ENCODE measurements at places on chromosomes 1 and 21.

GRCh38 chr1:29687601-29688244 is 451.4 kb downstream of the PTPRU start:
- DNase-seq, result no peak

GRCh38 chr1:59561796-59562195 is 253.0 kb upstream of the HOOK1 start:
- no peak for DNase-seq

DNA sequence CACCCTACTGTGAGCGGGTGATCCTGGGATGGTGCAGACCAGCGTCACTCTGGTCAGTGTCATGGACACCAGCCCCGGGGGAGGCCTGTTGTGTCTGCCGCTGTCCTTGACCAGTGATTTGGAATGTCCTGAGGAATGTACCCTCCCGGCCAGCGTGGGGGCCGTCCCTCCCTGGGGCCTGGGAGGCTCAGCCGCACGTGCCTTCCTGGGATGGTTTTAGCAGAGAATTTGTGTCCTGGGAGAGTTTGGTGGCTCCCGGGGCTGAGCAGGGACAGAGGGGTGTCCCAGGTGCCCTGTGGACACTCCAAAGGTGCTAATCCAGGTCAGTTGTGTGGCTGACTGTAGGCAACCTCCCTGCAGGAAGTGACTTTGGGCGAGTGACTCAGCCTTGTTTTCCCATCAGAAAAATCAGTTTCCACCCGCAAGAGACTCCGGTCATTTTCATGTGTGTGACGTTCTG is 6.2 kb downstream of the ARHGEF16 start:
- peak; percentile 42 for DNase-seq

DNA sequence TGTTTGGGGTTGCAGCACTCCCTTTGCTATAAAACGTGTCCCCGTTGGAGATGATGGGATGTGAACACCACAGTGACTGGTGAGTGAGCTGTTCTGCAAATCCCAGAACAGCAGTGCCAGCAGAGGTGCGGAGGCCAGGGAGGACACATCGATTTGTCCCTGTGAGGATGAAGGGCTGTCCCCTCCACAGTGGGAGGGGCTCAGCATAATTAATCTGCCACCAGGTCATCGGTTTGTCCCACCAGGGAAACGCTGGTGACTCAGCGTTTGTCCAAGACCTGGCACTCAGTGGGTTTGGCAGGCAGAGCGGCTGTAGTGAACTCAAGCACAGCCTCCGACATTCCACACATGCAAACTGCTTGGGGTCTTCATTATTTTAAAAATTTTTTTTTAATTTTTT is 22.8 kb upstream of the PDE9A start:
- DNase-seq, result no peak

- no peak for DNase-seq
Measured at GRCh38 chr1:166915042-166915441, 39.0 kb upstream of the TADA1 start.

DNA sequence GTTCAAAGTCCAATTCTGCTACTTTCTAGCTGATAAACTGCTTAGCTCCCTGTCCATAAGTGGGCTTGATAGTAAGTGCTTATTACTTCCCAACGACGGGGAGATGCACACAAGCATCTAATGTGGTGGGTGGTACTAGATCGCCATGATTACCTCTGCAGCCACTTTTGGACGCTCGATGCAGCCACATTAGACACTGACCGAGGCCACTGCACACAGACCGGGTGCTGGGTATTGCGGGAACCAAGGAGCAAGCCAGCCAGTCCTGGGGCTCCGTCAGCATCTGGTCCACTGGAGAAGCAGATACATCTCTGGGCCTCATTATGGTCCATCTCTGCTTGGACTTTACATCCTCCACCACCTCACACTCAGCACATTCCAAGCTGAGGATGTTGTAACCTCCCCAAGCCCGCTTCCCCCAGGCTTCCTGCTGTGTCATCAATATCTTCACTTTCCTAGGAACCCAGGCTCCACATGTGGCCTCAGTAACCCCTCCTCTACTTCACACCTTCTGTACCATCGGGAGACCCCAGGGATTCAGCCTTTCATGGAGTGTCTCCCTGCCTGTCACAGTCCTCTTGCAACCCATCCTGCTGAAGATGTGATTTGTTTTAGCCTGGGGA is 48.2 kb downstream of the RHOU start:
- no peak for DNase-seq

- DNase-seq, result no peak
Measured at GRCh38 chr1:188426561-188426960, 1597.8 kb downstream of the PLA2G4A start.

DNA sequence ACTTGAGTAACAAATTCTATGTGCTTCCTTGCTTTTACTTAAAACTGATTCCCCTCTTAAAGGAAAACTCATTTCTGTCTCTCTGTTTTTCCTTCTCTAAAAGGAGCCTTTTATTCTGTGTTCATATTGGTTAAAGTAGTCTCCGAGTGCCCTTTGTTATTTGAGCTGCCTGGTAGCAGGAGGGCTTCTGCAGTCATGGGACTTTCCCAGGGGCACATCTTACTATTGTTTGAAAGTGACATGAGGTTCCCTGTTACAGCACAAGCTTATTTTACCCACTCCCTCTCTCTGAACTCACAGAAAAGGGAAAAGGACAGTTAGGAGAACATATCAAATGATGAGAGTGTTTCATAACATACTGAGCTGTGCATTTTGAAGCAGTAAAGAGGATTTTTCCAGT is 58.1 kb upstream of the ANGPTL1 start:
- DNase-seq, result no peak

DNA sequence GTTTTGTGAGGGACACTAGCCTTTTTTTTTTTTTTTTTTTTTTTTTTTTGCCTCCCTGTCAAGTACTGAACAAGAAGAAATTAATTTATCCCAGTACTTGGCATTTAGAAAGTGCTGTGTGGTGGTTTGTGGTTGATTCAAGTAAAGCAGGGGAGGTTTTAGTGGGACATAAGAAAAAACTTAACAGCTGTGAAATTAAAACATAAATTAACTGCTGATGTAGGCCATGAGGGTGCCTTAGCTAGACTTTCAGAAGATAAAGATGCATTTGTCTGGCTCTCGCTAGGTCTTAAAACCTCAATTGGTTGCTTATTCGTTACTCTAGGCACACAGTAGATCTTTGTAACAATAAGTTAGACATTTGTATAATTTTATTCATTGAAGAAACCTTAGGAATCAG is 52.3 kb downstream of the SPATA46 start:
- DNase-seq, result no peak

GRCh38 chr1:114517348-114517747 is 6.3 kb upstream of the TRIM33 start:
- DNase-seq, result no peak

GRCh38 chr1:30414086-30414850 is 309.1 kb downstream of the MATN1 start:
- DNase-seq, result no peak

DNA sequence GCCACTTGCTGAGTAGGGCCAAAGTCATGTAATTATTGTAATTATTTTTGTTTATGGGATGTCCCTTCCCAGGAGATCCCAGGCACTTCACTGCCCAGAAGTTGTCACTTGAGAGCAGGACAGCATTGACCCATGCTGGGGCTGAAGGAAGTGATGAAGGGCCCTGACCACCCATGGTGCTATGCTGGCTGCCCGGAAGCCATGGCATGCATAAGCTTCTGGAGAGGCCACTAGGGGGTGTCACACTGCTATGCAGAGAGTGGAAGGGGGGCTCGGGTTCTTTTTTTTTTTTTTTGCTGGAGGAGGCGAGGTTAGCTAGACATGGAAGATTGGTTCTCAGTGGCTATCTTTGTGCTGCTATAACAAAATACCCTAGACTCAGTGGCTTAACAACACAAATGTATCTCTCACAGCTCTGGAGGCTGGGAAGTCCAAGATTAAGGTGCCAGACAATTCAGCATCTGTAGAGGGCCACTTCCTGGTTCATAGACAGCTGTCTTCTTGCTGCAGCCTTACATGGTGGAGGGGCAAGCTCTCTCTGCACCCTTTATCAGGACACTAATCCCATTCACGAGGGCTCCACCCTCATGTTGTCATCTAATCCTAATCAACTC is 84.9 kb downstream of the CNIH3 start:
- no peak for DNase-seq

DNA sequence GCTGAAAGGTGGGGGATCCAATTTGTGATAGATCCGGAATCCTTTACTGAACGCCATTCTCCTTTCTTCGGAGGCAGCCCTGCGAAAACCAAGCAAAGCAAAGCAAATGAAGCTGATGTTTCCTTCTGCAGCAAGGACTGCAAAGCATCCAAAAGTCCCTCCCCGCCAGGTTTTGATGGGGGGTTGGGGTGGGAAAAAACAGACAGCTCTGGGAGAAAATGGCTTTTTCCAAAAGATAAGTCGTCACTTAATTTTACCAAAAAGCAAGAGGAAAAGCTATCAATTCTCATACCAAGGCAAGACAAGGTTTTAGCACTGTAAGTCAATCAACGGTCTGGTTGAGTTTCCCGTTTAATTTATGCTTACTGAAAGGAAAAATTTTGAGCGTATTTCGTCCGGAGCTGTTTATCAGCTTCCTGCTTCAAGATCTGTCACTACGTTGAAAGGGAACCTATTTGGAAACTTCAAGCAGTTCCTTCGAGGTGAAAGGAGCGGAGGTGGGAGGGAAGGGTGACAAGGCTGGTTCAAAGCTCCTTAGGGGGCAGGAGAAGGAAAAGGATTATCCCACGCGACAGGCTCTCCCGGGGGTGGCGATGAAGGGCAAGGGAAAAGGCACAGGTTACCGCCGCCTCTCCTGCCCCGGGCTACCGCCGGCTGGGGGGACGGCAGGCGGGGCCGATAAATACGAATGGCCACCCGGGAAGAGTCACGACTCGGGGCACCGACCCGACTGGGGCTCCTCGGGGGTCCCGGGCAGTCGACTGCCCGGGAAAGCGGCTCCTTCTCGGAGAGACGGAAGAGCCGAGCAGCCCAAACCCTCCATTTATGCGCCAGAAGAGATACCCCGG is 750 bp downstream of the SYNJ1 start:
- DNase-seq, result peak; percentile 26

DNA sequence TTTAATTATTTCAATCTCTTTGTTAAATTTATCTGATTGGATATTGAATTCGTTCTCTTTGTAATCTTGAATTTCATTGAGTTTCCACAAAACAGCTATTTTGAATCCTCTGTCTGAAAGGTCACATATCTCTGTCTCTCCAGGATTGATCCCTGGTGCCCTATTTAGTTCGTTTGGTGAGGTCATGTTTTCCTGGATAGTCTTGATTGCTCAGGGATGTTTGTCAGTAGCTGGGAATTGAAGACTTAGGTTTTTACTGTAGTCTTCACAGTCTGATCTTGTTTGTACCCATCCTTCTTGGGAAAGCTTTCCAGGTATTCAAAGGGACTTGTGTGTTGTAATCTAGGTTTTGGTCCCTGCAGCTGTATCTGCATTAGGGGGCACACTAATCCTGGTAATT is 6.8 kb upstream of the MTARC2 start:
- DNase-seq, result no peak

DNA sequence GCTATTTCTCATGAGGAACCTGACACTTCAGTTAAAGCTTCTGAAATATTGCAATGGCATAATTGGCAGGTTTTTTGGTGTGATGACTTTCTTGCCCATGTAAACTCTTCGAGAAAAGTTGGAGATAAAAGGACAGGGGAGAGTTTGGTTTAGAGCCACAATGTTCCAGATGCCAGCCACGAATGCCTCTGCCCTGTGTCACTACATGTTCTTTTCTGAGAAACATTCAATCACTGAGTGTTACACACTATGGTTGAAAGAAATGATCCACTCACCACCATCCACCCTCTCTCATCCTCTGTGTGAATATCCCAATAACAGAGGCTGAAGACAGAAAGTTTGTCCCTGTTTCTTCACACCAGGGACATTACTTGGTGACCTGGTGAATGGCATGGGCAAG is 66.4 kb downstream of the TNFSF4 start:
- DNase-seq, result no peak

- no peak for DNase-seq
Measured at GRCh38 chr1:32719681-32720275, 17.2 kb upstream of the SYNC start.

DNA sequence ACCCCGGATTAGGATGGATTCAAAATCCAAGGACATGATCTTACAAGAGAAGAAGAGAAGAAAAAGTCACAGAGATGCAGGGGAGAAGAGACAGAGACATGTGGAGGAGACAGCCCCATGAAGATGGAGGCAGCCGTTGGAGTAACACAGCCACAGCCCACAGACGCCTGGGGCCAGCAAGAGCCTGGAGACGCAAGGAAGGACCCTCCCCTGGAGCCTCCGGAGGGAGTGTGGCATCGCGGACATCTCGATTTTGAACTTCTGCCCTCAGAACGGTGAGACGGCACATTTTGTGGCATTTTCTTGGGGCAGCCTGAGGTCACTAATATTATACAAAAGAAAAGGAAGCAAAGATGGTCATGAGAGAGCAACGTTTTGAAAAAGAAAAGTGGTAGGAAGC is 28.8 kb downstream of the ABCG1 start:
- DNase-seq, result no peak

- DNase-seq, result no peak
Measured at GRCh38 chr1:111852261-111852721, 96.6 kb downstream of the DDX20 start.

DNA sequence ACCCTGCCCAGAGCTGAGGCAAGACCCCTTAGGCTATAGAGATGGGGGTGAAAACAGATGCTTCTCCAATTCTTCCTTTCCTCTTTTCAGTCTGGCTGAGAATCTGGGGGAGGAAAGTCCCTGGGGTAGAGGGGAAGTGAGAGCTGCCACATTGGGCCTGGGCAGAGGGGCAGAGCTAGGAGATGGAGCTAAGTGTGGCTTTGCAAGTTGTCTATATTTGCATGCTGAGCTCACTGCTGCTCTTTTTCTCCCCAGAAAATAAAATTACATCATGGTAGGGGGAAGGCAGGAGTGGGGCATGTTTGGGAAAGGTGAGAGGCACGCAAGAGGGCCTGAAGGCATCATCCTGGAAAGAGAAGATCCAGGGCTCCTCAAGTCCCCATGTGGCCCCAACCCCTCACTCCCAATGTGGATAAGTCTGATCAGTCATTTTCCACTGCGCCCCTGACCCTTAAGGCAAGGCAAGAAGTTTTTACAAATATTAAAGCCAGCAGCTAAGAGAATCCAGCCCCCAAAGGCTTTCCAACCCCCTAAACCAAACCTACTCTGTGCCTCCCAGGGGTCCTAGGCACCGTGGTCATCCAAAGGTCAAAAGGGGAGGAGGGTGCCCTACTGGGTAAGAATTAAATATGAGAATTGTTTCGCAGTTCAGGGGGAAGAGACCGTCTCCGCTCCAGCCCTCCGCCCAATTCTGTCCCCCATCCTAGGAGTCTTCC is 500 bp upstream of the PEA15 start:
- DNase-seq, result no peak

- no peak for DNase-seq
Measured at GRCh38 chr1:218930472-218931241, 243.0 kb upstream of the LYPLAL1 start.

GRCh38 chr1:36098650-36099365 is 10.1 kb downstream of the ADPRS start:
- DNase-seq, result no peak

DNA sequence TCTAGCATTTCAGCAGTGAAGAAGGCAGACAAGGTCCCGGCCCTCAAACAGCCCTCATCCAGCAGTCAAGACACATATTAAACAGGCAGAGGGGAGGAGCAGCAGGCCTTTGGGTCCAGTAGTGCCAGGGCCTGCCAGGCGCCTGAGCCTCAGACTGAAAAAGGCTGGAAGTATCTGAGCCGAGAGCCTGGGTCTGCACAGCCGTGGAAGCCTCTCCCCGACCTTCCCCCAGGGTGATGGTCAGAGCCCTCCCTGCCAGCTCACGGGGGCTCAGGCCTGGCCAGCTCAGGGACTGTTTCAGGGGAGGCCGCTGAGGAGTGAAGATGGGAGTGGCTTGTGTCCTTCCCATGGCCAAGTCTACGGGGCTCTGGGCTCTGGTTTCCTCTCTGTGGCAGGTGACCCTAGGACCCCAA is 565.2 kb downstream of the PTPRU start:
- DNase-seq, result no peak

GRCh38 chr1:78468521-78468920 is 22.3 kb upstream of the PTGFR start:
- no peak for DNase-seq

All from kidney glomerular epithelial cell (primary cell).